ENCODE measurements at places on chromosomes 4 and X.

DNA sequence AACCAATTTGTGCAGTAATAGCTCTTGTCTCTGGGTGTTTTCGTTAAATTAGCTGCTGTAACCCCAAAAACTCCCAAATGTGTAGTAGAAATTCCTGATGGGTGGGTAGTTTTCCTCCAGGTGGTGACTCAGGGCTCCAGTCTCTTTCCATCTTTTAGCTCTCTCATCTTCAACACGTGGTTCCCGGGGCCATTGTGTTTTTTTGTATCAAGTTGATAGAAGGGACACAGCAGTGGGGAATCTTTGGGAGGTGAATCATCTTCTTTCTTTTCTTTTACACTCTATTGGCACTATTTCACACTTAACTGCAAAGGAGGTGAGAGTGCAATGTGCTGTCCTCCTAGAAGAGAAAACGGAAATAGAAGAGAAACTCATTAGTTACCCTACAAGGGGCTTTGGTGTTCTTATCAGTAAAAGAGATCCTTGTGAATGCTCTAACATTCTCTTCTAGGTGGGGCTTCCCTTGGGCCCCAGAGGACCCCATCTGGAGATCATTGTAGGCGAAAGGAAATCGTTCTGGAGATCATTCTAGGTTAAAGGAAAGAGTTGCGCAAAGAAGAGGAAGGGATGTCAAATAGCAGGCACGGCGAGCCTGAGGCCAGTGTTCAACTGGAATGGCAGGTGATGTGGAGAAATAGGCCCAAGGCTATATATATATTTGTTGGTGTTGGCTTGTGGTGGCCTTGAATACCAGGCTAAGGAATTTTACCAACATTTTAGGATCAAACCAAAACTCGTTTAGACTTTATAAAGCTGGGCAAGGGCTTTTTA is 68.2 kb upstream of the ACSL1 start:
- no peak for DNase-seq

DNA sequence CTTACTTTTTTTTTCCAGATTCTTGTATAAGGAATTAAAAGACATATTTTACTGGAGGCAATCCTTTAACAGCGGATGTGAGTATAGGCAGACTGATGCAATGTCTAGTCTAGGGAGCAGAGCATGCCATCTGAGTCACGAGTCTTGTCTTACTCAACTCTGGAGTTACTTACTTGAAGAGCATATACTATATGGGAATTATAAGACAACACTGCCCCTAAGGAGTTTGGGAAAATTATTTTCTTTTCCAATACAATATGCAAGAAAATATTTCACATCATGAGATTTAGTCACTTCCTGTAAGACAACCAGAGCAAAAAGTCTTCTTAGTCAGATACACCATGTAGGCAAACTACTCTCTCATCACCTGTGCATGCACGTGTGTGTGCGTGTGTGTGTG is 537.3 kb upstream of the FTHL17 start:
- DNase-seq: no peak

GRCh38 chrX:131975851-131976250 is 47.3 kb upstream of the STK26 start:
- no peak for DNase-seq

DNA sequence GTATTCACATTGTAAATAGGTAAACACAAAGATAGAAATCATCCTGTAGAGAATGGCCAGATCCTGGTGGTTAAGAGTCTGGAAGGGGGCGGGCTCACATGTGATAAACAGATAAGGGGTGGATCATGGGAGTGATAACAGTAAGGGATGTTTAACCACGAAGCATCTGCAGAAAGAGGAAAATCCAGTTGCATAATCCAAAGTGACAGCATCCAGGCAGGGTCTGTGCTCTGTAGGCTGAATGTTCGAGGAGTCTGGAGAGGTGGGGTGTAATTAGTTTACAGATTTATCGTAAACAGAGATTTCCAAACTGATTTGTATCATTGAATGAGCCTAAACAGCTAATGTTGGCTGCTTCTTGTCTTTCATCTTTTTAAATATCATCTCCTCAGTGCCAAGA is 1009.8 kb upstream of the SLIT2 start:
- no peak for DNase-seq

- no peak for DNase-seq
Observed at GRCh38 chr4:15481961-15482745, 12.5 kb downstream of the CC2D2A start.
